ENCODE measurements at places on chromosomes 13 and 19.
A peak's percentile ranks its signal among the peaks of the same experiment; 100 is the strongest.

DNA sequence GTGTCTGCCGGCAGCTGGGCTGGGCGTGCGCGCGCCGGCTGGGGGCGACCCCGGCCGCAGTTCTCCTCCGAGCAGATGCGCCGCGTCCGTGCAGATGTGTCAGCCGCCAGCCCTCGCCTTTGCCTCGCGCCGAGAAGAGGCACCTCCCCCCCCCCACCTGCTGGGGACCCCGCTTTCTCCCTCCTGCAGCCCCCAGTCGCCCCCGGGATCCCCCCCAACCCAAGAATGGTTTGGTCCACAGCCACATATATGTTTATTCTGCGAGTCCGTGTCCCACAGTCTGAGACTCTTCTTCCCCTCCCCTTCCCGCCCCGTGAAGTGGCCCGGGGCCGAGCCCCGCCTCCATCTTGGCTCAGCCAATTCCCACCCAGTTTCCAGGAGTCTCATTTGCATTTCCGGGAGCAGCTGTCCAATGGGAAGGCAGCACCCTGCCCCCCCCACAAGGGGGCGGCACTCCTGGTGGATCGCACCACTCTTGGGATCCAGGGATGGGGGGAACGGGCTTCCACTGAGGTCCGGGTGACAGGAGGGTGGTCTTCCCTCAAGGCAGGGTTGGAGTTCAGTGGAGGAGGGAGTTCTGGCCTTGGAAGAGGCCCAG is 8.6 kb downstream of the ISOC2 start:
- peak; percentile 73 for DNase-seq

DNA sequence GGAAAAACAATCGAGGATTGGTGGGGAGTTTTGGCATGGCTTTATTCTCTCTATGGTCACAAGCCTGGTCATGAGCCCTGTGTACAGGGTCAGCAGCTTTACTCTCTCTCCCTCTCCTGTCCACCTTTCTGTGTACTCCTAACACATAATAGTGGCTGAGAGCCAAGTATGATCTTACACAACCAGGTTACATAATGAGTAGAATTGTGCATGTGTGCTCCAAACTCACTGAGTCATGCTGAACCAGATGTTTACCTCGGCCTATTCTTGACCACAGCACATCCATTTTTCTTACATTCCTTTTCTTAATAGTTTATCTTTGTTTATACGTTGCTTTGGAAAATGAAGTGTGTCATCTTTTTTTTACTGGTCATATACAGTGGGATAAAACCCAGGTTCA is 53.1 kb downstream of the ZNF254 start:
- DNase-seq: peak; percentile 94

DNA sequence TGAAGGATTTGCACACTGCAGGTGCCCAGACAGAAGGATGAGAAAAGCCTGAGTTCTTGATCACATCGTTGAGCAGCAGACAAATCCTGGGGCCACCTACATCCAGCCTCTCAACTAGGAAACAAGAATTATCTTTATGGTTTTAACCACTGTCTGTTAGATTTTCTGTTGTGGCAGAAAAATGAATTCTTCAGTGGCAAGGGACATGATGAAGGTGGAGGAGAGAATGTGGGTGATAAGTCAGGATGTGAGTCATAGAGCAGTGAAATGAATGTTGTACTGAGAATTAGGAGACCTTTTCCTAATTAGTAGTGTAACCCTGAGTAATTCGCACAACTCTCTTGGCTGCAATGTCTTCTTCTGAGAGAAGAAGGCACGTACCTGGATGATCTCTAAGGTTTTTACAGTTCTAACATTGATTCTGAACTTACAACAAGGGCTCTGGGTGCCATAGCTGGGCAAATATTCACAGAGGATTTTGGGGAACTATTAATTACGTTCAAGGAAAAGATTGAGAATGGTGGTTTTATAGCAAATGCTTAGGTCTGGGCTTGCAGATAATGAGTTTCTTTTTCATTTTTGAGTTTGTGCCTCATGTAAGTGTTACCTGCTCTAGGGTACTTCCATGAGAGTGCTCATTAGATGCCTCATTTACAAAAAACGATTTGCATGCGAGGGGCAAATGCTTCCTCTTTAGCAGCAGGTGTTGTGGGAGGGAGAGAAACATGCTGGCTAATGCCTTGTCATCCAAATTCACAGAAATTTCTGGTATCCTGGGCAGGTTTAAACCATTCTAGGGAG is 111.0 kb upstream of the KL start:
- peak; percentile 87 for DNase-seq

GRCh38 chr13:39951301-39951700 is 295.8 kb downstream of the COG6 start:
- DNase-seq: no peak

DNA sequence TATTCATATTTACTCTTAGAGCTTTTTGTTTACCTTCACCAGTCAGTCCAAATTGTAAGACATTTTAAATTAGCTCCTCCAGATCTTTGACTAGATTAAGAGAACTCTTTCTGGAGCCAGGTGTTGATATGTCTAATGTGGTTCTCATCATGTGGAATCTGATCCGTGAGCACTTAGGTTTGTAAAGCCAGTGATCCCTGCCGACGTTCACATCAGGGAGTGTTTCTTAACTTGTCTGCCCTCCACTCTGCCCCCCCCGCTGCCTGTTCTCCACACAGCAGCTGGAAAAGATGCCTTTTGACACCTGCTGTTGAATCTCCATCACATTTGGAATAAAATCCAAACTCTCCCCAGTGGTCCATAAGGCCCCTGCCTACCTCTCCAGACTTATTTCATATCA is 17.7 kb downstream of the METTL21C start:
- no peak for DNase-seq

GRCh38 chr19:22617614-22618320 is 16.4 kb upstream of the ZNF492 start:
- DNase-seq: no peak

DNA sequence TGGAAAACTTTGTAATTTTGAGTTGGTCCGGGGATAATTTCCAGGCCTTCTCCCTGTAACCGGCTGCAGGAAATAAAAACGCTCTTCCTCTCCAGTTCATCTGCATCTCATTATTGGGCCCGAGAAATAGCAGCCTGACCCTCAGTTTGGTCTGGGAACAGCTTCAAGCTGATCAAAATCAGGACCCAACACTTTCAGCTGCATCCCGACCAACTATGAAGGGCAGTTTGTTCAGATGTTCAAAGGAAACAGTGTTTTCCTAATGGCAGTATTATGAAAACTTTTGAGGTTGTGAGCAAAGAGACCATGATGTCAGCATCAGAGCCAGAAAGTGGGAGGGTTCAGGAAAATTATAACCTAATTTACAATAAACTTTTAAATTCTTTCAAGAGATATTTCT is 35.7 kb downstream of the STK24 start:
- DNase-seq: no peak

- no peak for DNase-seq
Measured at GRCh38 chr19:10104665-10105508, 1.3 kb upstream of the PPAN start.

GRCh38 chr19:5154799-5155426 is 185.7 kb downstream of the PTPRS start:
- no peak for DNase-seq

DNA sequence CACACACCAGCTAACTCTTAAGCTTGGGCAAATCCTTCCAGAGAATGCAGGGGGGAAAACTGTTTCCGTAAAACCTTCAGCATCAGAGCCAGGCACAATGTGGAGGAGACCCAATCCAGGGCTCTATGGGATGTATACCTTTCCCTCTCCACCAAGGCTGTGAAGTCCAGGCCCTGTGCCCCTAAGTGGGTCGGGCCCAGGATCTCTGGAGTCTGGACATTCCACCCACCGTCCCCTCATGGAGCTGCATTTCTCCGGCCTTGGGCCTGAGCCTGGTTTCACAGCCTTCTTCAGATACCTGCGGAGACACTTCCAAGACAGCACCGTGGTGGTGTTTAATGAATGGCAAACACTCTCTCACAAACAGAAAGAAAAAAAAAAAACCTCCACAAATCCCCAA is 186.2 kb downstream of the URI1 start:
- DNase-seq: no peak

- DNase-seq: no peak
Measured at GRCh38 chr13:40613914-40614313, 52.5 kb downstream of the FOXO1 start.

GRCh38 chr13:109548374-109548773 is 238.0 kb downstream of the IRS2 start:
- no peak for DNase-seq

GRCh38 chr13:44978328-44978727 is 10.9 kb downstream of the NUFIP1 start:
- DNase-seq: no peak

DNA sequence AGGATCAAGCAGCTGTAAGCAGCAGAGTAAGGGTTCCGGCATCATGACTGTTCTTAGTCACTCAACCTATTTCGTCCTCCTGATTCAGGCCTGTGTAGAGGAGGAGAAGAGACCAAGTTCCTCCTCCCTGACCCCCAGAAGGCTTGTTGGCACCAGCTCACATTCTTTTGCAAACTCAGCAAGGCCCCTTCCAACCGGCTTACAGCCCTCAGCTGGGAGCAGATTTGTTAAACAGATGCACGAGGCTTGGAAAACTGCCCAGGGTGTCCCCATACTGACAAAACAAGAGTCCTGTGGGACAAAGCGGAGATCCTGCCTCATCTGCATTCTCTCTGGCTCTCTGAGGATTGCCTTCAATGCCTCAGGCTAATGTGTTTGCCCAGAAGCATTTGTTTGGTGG is 113.2 kb upstream of the SOX21 start:
- peak; percentile 72 for DNase-seq

GRCh38 chr13:59901191-59901590 is 262.5 kb downstream of the DIAPH3 start:
- DNase-seq: no peak

GRCh38 chr13:25727250-25727649 is 324.6 kb downstream of the SHISA2 start:
- no peak for DNase-seq

GRCh38 chr13:41039746-41040145 is 20.6 kb upstream of the ELF1 start:
- DNase-seq: no peak

DNA sequence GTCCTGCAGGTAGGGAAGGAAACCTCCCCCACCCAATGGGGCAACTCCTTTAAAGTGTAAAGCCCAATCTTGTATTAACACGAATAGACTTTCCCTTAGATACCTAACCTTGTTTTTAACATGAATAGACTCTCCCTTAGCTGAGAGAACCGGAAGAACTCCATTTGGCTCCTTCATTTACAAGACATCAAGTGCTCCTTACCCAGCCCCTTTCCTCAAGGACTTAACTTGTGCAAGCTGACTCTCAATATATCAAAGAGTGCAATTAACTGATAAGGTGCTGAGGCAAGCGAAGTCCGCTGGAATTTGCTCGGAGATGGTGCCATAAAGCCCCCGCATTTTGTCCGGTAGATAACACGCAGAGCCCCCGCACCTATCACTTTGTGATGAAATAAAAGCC is 9.9 kb upstream of the ZNF90 start:
- no peak for DNase-seq

- DNase-seq: peak; percentile 90
Measured at GRCh38 chr13:24220086-24220703, 59.7 kb downstream of the SPATA13 start.

DNA sequence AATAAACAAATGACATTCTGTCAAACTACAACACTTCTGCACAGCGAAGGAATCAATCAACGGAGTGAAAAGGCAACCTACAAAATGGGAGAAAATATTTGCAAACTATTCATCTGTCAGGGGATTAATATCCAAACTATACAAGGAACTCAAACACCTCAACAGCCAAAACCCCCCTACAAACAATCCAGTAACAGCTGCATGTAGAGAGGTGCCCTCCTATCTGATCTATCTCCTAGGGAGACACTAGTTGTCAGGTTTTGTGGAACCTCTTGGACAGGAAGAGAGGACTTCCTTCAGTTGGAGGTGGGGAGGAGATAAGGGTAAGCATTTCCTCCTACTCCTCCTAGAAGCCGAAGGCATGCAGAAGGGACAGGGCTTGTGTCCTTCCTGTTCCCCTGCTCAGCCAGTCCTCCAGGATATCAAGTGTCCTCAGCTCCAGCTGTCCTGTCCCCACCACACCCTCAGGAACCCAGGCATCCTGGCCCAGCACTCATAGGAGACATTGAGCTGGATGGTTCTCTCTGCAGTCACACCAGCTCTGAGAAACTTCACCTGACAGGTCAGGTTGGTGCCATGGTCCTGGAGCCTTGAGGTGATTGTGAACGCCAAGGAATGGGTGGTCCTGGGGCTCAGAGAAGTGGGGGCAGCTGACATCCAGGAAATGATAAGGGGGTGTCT is 9.8 kb upstream of the SIGLEC8 start:
- DNase-seq: no peak

DNA sequence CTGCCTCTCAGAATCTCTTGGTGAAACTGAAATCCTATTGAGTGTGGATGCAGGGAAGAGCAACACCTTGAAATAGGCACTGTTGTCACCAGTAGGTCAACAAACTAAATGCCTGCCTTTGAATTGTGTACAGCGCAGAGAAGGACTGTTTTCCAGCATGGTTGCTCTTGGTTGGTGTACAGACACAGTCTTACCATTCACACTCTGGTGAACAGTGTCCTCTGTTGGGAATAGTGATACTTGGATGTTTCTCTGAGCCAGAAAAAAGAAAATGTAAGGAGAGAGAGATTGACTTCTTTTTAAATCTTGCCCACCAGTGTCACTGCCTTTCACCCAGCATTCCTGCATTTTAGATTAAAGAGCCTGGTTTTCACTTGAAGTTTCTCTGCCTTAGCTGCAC is 179.7 kb downstream of the STK24 start:
- peak; percentile 66 for DNase-seq

GRCh38 chr19:54104998-54105715 is 2.5 kb downstream of the NDUFA3 start:
- DNase-seq: no peak

- no peak for DNase-seq
Measured at GRCh38 chr19:2528675-2529101, 52.8 kb downstream of the GADD45B start.

DNA sequence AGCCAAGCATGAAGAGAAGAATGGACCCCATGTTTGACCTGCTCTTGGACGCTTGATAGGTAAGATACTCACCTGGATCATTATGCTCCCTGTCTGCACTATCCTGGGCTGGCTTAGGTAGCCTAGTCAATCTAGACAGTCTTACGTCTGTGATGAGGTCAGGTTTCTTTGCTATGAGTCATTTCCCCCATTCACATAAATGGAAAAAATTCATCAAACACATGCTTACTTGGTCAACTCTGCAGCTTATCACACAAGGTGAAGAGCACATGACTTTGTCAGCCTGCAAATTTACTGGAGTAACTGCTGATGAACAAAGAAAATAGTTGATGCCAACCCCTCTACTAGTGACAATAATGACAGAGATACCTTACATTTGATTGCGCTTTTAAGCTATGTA is 170.0 kb downstream of the NUFIP1 start:
- DNase-seq: peak; percentile 63

DNA sequence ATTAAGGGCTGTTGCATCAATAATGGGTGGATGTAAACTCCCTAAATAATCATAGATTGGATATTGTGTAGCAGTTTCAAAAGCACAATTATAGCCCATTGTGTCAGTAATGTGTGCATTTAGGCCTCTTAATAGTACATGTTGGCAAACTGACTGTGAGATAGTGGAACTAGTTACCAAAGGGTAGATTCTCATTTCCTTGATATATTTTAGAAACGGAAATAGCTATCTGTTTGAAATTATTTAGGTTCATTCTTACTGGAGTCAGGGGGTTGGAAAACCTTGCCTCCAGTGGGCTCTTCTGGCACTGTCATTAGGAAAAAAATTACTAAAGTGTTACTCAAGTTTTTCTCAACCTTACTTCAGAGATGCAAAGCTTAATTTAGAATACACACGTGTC is 1074.9 kb downstream of the PCDH17 start:
- DNase-seq: no peak

GRCh38 chr13:29487466-29488454 is 107.7 kb downstream of the SLC7A1 start:
- no peak for DNase-seq

All from fibroblast of lung (primary cell).